ENCODE measurements at places on chromosomes 11 and 22. TPM values are rescaled to one million over a fixed set of nuclear protein-coding genes. Genes with fewer than 3 reads are reported as not detected.

CD3E gene
- total RNA-seq = 1.1 TPM

CELSR1 gene
- 9.7 TPM for total RNA-seq

AP5B1 gene
- total RNA-seq = 6.7 TPM

TRIM51 gene
- not detected for total RNA-seq

PDGFD gene
- total RNA-seq = 9.8 TPM

KCNE3 gene
- total RNA-seq = 2.3 TPM

PICK1 gene
- 26.5 TPM for total RNA-seq

OR5A1 gene
- total RNA-seq = not detected

RPS6KA4 gene
- 15.1 TPM for total RNA-seq

MS4A6A gene
- total RNA-seq = 49.3 TPM

SLC1A2 gene
- 2.7 TPM for total RNA-seq

SCT gene
- not detected for total RNA-seq

OR52A5 gene
- total RNA-seq = not detected

DUSP8 gene
- 7.7 TPM for total RNA-seq

BRSK2 gene
- total RNA-seq = 0.74 TPM

TRIM48 gene
- not detected for total RNA-seq

ASPHD2 gene
- 0.12 TPM for total RNA-seq

CCDC15 gene
- total RNA-seq = 0.25 TPM

IGSF22 gene
- total RNA-seq = 0.94 TPM

CCDC134 gene
- total RNA-seq = 5.9 TPM

PAX6 gene
- total RNA-seq = not detected

LTO1 gene
- 10.9 TPM for total RNA-seq

PEX16 gene
- 8.6 TPM for total RNA-seq

BATF2 gene
- total RNA-seq = 1.2 TPM

PRR33 gene
- total RNA-seq = 4.4 TPM

NLRX1 gene
- total RNA-seq = 31.2 TPM

NPAS4 gene
- not detected for total RNA-seq

NXPE2 gene
- 0.12 TPM for total RNA-seq

CFAP300 gene
- total RNA-seq = 0.20 TPM

PHETA2 gene
- 2.7 TPM for total RNA-seq

H19 gene
- total RNA-seq = 738 TPM

CRYBB2 gene
- not detected for total RNA-seq

CCDC89 gene
- total RNA-seq = 0.30 TPM

SCUBE2 gene
- total RNA-seq = 0.89 TPM

FGF19 gene
- not detected for total RNA-seq

OR56B4 gene
- not detected for total RNA-seq

Measured in left ventricle myocardium superior (tissue), 1 donor.